Left lung (tissue), 14 donors: ENCODE measurements at places on chromosomes 13 and 19. TPM values are rescaled to one million over a fixed set of nuclear protein-coding genes. Genes with fewer than 3 reads are reported as not detected.

The KL gene
- total RNA-seq = 2.8 TPM

The LAIR1 gene
- 172 TPM for total RNA-seq

The FZR1 gene
- total RNA-seq = 39.5 TPM

DNA sequence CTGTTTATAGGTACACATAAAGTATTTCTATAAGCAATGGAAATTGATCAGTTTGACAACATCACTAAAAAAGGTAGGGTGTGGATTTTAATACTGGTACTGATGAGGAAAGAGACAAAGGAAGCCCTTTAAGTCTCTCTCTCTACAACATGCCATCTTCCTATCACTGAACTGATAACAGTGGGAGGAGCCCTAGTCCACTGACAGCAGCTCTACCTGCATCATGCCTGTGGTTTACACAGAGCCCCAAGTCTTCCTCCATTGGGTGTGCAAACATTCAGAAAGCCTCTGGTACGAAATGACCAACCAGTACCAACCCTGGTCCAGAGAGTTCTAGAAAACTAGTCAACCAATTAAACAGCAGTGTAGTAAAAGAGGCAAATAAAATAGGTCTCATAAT, 53.4 kb downstream of the KLF12 start:
- H3K27ac ChIP-seq = no peak overlapping the region
- DNase-seq = no peak

- H3K36me3 ChIP-seq = peaks cover 32% of the 10 kb centered on the region
- DNase-seq = peak; percentile 37
- no peaks in the 10 kb centered on the region for H3K27me3 ChIP-seq
- peak overlapping the region; percentile 92 for H3K4me3 ChIP-seq
- peak overlapping the region; percentile 94 for H3K27ac ChIP-seq
- peaks cover 31% of the 10 kb centered on the region for H3K4me1 ChIP-seq
Observed at GRCh38 chr19:47778954-47779351, 450 bp downstream of the SELENOW start.

GRCh38 chr13:29324601-29325000, 270.9 kb downstream of the SLC7A1 start:
- no peak overlapping the region for H3K27ac ChIP-seq
- H3K36me3 ChIP-seq = no peaks in the 10 kb centered on the region
- no peaks in the 10 kb centered on the region for H3K4me1 ChIP-seq
- no peak for DNase-seq

DNA sequence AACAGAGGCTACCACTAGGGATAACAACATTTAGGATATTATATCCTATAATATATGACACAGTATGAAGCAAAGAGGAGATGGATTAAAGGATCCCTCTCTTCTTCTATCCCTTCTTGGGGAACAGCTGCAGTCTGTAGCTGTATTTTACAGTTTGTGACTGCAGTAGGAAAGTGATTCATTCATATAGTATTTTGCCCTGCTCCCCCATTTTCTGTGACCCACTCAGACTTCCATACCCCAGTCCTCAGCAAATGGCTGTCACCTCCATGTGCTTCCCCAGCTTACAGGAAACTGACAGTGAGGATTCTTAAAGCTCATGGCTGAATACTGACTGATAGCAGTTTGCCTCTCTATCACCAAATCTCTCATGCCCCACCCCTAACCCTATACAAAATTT, 27.5 kb downstream of the MICU2 start:
- H3K36me3 ChIP-seq = no peaks in the 10 kb centered on the region
- no peaks in the 10 kb centered on the region for H3K4me1 ChIP-seq
- no peak for DNase-seq
- no peak overlapping the region for H3K27ac ChIP-seq

- H3K36me3 ChIP-seq = peaks cover 88% of the 10 kb centered on the region
- H3K4me3 ChIP-seq = no peak overlapping the region
- DNase-seq = no peak
Observed at GRCh38 chr19:4032436-4032835, 24.9 kb downstream of the PIAS4 start.

GRCh38 chr13:41981951-41982715, 21.2 kb upstream of the VWA8 start:
- no peak overlapping the region for H3K4me3 ChIP-seq
- DNase-seq = no peak
- no peaks in the 10 kb centered on the region for H3K27me3 ChIP-seq
- no peaks in the 10 kb centered on the region for H3K36me3 ChIP-seq
